Cardiac septum (tissue), 1 donor: ENCODE measurements at places on chromosomes 5 and 9. TPM values are rescaled to one million over a fixed set of nuclear protein-coding genes. Genes with fewer than 3 reads are reported as not detected.

DNA sequence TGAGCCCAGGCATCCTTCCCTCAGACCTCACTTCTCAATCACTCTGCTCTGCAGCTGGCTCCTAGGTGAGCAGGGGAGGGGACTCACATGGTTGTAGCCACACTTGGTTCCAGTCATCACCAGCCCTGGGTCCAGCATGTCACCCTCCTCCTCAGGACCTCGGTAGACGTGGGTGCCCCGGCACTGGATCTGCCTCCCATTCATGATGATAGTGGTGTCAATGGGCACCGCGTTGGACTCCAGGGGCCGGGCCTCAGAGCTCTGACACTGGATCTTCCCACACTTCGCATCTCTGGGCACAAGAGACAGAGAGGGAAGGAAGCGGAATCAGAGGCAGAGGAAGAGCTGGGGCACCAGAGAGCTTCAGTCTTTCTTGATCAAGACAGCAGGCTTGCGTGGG lies 32.9 kb downstream of the NIPAL4 start:
- DNase-seq = peak; percentile 60

- peak; percentile 70 for DNase-seq
Observed at GRCh38 chr9:93669116-93669957, 93.0 kb downstream of the PHF2 start.

DNA sequence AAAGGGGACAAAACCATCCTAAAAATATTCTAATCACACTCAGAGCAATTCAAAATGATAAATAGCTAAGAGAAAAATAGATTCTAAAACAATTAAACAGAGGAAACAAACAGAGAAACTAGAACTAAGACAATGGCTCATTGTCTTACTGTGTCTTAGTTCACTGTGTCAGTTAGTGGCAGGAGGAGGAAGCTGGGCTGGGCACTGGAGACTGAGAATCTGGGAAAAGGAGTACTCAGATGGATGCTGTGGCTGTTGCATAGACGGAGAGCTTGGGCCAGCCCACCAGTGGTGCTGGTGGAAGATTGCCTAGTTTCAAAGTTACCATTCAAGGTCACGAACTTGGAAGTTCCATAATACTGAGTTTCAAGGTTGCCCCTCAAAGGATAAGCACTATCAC lies 94.7 kb upstream of the IFNK start:
- DNase-seq = no peak

DNA sequence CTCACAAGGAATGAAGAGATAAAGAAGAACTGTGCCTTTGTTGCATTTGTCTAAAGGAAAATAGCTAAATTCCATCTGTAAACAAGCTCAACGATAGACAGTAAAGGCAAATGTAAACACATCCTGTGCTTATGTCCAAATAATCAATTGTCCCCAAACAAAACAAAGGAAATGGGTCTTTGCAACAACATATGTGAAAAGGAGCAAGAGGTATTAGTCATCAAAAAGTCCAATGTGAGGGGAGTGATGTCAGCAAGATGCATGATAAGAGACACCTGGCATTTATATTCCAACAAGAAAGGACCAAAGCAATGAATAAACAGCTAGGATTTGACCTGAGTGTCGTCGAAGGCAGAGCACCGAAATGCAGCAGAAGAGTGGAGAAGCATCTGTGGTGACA lies 209.1 kb downstream of the ASTN2 start:
- DNase-seq = no peak

GRCh38 chr5:153919161-153919560 lies 119.5 kb downstream of the FAM114A2 start:
- DNase-seq = no peak

- DNase-seq = no peak
Observed at GRCh38 chr5:71810471-71811195, 91.6 kb downstream of the CARTPT start.

Gene PNPLA7
- 8.1 TPM for total RNA-seq

Gene OSMR
- total RNA-seq = 19.9 TPM

Gene CENPK
- 0.73 TPM for total RNA-seq
